CD4-positive, alpha-beta T cell treated with Interleukin-17A for 4 hours (primary cell): ENCODE measurements at places on chromosomes 5 and 9.

GRCh38 chr9:98870782-98871557, 63.5 kb downstream of the GALNT12 start:
- DNase-seq: no peak

- DNase-seq: no peak
Measured at GRCh38 chr5:150107909-150108447, 21.6 kb upstream of the CSF1R start.

DNA sequence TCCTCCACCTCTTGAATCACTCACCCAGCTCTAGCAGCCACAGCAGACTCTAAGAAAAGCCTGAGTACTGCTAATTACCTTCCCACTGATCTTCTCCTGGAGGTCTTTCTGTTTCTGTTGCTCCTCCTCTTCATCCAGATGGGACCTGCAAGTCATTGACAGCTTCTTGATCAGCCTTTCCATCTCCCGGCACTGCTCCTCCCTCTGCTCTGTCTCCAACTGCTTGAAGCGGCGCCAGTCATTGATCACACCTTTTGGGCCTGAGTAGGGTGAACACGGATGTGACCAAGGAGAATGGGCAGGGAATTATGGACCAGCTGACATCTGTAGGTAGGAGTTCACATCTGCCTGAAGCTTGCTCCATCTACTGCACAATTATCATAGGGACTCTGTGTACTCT, 5.5 kb downstream of the PDCL start:
- no peak for DNase-seq

GRCh38 chr9:21579247-21579671, 97.1 kb upstream of the IFNE start:
- peak; percentile 38 for DNase-seq

- DNase-seq: no peak
Measured at GRCh38 chr5:93277051-93277450, 304.0 kb downstream of the NR2F1-AS1 start.

DNA sequence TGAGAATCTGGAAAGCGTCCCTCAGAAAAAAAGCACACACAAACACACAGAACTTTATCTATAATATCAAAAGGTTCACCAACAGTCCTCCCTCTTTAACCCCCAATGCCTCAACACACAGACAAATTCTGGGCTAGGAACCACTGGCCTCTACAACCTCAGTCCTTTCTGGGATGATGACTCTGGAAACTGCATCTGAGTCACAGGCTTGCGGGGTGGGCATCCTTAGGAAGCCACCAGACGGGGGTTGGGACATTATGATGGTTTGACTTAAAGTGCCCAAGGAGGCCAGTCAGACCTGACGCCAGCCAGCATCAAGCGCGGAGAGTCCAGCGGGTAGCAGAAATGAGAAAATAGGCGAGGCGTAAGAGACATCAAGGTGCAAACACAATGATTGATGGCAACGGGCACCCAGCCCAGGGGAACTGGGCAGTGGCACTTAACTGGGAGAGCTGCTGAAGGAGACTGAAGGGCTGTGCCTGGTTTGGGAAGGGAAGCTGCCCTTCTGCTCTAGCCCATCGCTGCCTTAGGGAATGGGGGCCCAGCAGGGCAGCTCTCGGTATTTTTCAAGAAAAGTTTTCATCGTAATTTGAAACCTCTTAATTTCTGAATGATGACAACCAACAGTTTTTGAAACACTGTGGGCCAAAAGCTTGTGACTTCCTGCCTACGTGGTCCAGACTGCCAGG, 20.7 kb downstream of the SPRY4 start:
- no peak for DNase-seq

DNA sequence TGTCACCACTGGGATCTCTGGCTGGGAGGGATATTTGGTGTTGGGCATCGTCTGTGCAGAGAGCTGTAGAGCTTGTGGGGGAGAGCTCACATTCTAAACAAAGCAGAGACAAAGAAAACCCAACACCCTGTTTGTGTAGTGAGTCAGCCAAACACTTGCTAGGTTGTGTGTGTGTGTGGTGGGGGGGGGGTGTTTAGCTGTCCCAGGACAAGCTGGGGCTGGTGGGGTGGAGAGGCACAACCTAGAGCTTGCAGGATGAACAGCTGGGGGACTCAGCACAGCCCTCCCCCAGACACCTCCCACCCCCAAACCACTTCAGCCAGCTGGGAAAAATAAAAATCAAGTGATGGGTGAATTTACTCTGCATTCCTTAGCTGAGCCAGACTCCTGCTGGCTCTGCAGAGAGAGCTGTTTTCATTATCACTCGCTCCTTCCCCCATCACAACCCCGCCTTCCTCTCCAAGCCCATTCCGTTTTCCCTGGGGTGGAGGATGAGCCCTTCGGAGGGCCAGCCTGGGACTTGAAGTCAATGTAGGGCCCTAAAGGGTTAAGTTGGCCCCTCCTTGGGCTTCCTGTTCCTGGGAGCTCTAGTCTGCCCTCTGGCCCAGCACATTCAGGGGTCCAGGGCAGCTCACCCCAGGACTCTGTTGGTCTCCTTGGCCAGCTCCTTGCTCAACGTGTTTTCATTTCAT, 2.6 kb downstream of the OLFML2A start:
- DNase-seq: no peak

DNA sequence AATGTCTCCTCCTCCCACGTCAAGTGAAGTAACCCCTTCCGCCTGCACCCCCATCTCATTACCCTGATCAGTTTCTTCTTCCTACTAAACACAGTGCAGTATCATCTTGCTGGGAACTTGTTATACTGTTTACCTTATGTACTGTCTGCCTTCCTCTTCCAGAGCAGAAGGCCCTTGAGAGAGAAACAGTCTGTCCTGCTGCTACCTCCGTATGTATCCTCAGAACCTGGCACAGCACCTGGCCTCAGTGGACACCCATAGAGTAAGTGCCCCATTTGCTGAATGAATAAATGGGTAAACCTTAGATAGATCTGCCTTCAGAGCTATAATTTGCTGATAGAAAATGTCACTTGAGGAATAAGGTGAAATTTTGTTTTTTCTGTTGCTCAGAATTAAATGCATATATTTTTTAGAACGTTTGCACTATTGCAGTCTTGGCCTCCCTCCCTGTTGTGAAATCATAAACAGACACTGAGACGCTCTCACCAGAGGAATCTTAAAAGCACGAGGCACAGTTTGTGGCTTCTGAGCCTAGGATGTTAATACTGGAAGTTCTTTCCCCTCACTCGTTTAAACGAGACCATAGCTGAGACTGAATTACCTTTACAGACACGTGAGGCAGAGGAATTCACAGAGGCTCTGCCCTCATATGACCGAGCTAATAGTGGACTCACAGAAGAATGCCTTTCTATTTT, 223.1 kb upstream of the DAP start:
- DNase-seq: no peak

GRCh38 chr5:88643315-88643714, 239.7 kb downstream of the MEF2C start:
- no peak for DNase-seq

DNA sequence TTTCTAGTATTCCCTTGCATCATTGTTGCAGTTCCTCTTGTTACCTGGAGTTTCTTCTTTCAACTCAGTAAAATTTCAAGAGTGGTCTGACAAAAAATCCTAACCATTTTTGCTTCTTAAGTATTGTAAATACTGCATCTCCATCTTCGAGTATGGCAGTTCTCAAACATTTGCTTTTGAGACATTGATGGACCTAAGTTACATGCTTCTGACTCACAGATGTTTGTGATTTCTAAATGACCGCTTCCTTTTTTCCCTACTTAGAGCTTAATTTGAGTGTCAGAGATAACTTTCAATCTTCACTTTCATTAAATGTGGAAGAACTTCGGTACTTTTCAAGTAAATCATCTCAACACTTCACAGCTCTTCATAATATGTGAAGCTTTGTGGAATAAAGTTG, 4.2 kb downstream of the UHRF2 start:
- no peak for DNase-seq

DNA sequence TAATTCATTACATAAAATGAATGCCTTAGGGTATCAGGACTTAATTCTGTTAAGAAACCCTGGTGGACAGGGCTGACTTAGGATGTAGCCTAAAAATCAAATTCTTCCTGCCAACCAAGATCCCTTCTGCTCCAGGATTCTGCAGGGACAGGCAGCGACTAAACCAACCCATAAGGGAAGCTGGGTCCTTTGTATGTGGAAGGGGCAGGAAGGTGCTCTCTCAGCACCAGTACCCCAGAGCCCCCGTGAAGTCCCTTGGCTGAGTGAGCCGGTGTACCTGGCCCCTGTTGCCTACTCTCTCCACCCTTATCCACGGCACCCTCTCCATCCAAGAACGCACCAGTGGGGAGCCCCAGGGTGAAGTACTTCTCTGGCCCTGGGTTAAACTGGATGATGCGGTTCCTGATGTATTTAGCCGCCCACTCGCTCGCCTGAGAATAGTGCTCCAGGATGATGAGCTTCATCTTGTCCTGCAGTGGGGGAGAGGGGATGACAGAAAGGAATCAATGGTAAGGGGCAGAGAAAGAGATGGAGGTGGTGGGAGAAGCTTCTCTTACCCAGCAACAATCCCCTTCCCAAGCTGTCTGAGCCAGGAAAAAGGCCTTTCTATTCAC, 1.1 kb downstream of the GNPDA1 start:
- DNase-seq: no peak

GRCh38 chr9:127033789-127034188, 88.6 kb downstream of the ANGPTL2 start:
- DNase-seq: no peak

GRCh38 chr9:26013199-26013598, 335.0 kb upstream of the TUSC1 start:
- DNase-seq: no peak

DNA sequence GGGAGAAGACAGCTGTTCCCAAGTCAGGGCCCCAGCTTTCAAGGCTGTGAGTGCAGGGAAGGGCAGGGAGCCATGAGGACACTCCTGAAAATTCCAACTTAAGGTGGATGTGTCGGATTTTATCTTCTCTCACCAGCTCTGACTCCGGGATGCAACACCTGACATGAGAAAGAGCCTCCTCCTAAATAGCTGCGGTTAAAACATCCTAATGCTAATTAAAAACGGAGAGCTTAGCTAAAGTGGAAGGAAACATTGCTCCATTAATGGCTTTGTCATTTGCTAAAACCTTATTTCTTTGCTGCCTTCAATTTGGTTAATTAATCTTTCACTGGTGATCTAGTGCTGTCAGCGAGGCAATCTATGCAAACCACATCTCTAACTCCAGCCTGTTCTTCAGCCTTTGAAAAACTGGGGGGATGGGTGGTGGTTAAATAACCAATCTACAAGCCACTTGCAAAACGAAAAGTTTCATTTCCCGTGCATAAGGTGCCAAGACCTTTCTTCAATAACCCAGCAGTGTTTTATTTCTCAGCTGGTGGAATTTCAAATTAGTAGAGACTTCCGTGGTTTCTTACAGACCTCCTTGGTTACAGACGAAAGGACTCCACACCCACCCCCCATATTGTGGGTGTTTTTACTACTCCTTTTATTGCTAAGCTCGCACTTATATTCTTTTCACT, 379.6 kb downstream of the MLLT3 start:
- DNase-seq: peak; percentile 54

GRCh38 chr5:38441453-38442246, 114.8 kb downstream of the LIFR start:
- DNase-seq: peak; percentile 83
